GM03348 (cell line): ENCODE measurements at places on chromosomes 7 and 10.

DNA sequence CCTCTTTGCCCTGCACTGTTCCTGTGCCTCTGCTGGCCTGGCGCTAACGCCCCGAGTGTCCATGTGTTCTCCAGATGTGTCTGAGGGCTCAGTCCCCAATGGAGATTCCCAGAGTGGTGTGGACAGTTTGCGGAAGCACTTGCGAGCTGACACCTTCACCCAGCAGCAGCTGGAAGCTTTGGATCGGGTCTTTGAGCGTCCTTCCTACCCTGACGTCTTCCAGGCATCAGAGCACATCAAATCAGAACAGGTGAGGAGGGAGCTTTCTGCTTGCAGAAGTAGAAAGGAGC, 60.9 kb downstream of the PAX2 start:
- DNase-seq, result no peak

GRCh38 chr7:150407588-150408392, 28.7 kb downstream of the ZNF775 start:
- no peak for DNase-seq

DNA sequence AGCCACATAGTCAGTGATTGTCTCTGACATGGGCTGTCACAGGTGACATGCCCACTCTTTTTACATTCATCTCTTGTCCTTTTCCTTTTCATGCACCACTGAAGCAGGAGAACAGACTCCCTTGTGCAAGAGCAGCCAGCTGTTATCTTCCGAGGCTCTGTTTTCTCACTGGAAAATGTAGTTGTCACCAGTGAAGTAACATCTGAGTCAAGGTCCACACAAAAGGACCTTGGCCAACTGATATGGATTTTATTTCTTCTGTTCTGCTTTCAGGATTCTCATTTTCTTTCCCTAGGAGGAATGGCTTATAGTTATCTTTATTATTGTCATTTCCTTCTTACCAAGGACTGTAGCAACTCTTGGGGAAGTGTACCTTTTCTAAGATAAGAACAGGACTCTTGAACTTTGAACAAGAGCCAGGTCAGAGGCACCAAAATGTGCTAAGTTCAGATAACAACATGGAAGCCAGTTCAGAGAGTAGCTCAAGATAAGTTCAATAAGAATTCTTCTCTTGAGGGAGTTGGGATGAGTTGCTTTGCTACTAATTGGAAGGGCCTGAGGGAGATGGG, 22.7 kb downstream of the AVPI1 start:
- no peak for DNase-seq

DNA sequence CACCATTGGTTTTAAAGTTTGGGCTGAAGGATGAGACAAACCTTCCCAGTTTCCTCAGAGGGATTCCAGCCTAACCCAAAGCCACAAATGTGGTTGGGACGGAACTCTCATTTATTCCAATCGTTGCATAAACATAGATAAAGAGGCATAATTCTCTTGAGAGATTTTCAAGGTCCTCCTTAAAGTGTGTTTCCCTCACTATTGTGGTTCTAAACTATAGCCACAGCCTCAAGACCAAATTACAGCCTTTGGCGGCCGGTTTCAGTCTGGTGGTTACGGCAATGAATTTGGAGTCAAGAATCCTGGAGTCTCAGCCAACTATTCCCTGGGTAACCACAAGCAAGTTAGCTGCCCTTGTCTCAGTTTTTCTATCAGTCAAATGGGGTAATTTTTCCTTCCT, 42.6 kb downstream of the SEM1 start:
- DNase-seq, result no peak

DNA sequence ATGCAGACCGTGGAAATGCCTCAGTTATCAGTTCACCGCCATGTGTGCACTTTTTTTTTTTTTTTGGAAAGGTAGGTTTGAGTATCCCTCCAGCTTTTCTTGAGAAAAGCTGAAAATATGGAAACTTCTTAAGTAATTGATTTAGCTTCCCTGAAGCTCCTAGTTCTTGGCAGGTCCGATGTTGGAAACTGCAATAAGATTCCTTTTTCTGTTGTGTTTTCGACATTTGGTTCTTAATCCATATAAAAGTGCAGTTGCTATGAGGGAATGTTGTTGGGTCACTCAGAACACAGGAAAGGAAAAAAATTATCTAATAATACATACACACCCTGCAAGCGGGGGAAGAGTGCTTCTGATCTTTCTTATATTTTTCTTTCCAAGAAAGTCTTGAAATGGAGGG, 665.2 kb downstream of the INHBA start:
- DNase-seq, result no peak

DNA sequence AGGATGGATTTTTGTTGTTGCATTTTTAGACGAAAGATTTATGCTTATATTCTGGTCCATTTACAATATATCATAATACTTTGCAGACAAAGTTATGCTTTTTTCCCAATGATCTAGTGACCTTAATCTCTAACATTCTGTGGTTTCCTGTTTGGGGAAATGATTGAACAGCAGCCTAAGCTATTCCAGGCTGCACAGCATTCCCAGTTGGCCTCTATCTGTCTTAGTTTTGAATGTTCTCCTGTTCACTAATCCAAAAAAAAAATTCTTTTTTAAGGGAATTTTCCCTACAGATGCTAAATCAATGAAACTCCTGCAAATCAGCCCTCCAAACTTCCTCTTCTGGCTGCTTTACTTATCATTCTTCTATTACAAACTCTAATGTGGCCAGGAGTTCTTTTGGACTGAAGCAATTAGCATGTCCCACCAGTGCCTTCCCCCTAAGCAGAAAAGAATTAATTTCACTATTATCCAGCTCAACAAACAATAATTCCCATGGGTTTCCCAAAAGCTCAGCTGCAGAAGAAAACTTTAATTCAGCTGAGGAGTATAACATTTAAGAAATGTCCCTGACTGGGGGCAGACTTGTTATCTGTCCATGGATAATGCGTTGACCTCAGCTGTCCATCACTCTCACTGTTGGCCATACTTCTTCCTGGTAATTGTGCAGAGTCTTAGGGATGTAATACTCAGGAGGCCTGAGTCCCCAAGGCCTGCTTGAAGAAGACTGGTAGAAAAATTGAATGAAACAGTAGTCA, 81.9 kb upstream of the TRIL start:
- DNase-seq, result peak; percentile 59

DNA sequence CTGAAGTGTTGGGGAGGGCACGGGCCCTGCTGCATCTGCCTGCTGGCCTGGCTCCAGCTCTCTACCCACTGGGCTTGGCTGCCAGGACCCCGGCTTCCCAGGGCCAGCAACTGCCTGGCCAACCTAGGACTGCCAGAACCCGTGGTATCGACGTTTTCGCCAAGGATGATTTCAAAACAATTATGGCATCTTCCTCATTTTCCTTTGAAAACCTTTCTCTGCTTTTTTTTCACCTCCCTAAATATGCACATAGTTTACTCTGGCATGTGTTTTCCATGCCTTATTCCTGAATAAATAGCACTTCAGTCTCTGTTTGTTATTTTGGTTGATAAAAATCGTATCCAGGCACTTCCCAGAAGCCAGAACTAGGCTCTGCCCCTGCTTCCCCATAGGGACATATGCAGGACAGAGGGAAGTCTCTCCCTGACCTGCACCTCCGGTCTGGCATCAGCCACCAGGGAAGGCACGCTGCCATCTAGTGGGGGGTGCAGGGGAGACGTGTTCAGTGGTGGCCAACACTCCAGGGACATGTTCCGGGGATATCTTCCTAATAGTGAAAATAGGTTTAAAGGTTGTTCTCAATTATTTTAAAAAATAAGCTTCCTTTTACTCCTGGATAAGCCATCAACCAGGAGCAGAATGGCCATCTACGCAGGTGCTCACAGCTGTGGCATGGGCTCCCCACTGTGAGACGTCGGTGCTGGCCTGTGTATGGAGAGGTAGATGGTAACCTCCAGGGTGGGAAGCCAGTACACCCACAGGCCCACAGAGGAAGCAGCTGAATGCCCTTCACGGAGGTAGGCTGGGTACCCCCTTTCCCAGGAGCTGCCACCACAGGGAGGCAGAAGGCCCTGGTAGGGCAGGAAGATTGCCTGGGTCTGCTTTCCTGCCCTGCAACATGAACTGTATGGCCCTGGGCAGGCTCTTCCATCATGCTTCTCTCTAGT, 30.7 kb upstream of the ANTXRL start:
- peak; percentile 53 for DNase-seq

- DNase-seq, result peak; percentile 73
Measured at GRCh38 chr10:47041396-47042198, 130.4 kb downstream of the PTPN20 start.

GRCh38 chr10:36026081-36026480, 384.0 kb upstream of the FZD8 start:
- DNase-seq, result no peak

DNA sequence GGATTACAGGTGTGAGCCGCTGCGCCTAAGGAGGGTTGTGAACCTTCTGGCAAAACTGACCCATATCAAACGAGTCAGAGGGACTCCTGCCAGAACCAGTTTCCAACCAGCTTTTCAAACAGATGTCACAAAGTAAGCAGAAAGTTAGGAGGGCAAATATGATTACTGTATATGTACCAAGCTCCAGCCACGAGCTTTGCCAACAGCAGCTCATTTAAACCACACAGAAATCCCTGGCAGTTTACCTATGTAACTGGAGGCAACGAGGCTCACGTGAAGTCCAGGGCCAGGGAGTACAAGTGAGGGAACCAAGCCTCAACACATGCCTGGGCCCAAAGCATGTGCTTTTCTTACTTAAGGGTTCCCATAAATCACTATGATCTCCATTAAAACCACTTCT, 12.5 kb upstream of the DAGLB start:
- DNase-seq, result no peak

DNA sequence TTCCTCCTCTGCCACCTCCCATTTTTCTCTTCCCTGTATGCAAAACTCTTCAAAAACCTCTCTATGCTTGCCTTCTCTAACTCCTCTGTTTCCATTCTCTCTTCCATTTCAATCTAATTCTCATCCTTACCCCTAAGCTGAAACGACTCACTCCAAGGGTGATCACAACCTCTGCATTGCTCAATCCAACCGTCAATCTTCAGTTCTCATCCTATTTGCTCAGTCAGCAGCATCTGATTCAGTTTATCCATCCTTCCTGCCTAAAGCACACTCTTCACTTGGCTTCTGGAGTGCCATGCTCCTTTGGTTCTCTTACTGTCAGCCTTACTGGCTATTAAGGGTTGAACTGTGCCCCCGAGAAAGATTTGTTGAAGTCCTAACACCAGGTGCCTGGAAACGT, 163.5 kb upstream of the NEBL start:
- no peak for DNase-seq

- no peak for DNase-seq
Measured at GRCh38 chr7:157609932-157610640, 273.3 kb downstream of the DNAJB6 start.

GRCh38 chr7:70098133-70098561, 499.9 kb downstream of the AUTS2 start:
- no peak for DNase-seq

DNA sequence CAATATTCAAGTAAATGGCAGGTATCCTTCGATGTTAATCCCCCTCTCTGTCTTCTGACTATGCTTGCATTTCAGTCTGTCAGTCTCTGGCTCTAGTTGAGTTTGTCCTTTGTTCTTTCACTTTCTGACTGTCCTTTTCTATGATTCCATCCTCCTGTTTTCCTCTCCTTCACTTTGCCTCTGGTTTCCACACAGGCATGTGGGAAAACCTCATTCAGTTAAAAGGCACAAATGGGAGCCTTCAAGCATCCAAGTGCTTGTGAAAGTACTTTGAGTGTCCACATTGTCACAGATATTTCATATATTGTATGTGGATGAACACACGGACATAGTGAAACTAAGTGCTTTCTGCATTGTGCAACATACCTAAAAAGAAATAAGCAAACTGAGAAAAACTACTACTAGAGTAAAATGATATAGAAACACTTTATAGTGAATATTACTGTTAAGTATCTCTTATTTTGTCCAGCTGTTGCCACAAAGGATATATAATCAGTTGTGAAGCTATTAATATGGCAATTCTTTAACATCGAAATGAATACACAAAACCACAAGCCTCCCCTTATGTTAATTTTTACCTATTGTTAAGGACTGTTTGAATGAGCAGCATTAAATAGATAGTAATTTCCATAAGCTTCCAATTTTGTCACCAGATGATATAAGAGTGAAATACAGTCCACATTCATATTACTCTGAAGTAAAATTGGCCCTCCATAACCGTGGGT, 71.7 kb downstream of the NRBF2 start:
- no peak for DNase-seq

DNA sequence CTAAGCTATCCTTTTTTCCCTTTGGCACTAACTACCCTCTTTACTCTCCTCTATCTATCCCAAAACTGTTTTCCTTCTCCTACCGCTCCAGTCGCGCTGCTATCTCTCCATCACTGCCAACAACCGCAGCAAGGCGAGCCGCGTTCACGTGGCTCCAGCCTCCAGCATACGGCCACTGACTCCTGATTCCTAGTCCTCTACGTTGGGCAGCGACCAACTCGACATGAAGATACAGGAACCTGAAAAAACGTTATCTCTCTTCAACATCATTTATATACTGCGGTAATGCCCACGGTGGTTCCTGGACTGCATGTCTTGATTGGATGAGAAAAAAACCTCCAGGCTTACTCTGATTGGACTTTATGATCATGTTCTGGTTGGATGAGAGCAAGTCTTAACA, 129.5 kb downstream of the ZNF716 start:
- no peak for DNase-seq

GRCh38 chr10:133164816-133165555, 5.0 kb downstream of the KNDC1 start:
- DNase-seq, result no peak

GRCh38 chr7:91353848-91354247, 89.6 kb downstream of the FZD1 start:
- DNase-seq, result peak; percentile 10

- DNase-seq, result peak; percentile 44
Measured at GRCh38 chr10:8331896-8332729, 277.6 kb downstream of the GATA3 start.

GRCh38 chr7:45239486-45239885, 81.9 kb downstream of the RAMP3 start:
- DNase-seq, result peak; percentile 73

- DNase-seq, result peak; percentile 79
Measured at GRCh38 chr10:13526948-13527863, 1.6 kb downstream of the BEND7 start.

DNA sequence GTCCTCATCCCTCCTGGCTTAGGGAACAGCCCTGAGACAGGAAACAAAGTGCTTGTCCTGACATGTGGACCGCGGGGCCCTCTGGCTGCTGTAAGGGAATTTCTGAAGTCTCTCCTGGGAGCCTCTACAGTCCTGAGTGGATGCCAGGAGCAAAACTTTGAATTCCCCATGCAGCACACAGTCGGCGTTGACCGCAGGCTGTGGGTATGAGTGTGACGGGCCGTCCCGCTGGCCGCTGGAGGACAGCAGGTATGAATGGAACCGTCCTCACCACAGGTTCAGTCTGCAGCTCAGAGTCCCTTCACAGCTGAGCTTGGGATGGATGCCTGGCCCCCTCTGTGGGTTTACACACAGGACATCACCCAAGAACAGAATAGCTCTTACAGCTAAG, 94.9 kb downstream of the GPR26 start:
- DNase-seq, result no peak

DNA sequence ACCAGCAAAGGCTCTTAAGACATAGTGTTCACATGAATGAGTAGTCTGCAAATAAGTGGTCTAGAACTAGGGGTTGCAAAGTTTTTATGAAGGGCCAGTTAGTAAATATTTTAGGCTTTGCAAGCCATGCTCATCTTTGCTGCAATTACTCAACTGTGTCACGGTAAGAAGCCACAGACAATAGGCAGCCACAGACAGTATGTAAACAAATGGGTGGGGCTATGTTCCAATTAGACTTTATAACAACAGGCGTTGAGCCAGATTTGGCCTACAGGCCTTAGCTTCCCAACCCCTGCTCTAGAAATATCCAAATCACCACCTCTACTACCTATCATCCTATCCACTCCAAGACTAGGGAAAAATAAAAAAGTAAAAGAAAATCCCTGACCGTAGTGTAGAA, 9.2 kb downstream of the IKZF5 start:
- no peak for DNase-seq
